ENCODE measurements at places on chromosomes 3 and 15.
A peak's percentile ranks its signal among the peaks of the same experiment; 100 is the strongest.

- no peak for DNase-seq
Measured at GRCh38 chr3:55090746-55091145, 162.9 kb upstream of the LRTM1 start.

DNA sequence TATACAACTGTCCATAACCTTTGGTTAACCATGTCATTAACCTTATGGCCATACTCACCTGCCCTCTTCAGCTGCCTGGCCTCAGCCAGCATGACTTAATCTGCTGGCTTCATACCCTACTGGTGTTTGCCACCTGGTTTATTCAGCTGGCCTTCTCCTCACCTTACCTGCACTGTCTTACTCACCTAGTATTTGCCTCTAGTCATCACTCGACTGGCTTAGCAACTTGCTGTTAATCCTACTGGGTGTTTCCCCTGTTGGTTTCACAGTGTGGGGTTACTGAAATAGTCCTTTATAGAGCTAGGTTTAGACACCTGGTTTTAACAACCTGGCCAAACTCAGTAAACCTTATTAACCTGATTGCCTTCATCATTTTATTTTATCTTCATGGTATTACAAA is 96.4 kb downstream of the IL12A start:
- DNase-seq: no peak

DNA sequence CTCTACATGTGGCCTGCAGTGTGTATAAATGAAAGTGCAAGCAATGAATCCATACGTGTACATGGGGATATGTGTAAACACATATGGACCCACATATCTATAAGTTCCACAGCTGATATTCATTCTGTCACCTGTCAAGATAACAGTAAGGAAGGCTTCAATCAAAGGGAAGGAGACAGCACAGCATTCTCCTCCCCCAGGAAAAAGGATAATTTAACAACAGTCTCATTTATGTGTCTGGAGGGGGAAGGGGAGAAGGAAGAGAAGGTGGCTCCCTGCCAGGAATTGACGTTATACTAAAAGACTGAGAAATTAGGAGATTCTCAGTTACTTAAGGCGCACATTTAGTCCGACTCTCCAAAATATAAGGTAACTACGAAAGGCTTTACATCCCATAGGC is 345.9 kb downstream of the FOXP1 start:
- no peak for DNase-seq

GRCh38 chr15:94912760-94913159 is 681.4 kb downstream of the MCTP2 start:
- DNase-seq: no peak

- no peak for DNase-seq
Measured at GRCh38 chr3:47056705-47057104, 77.2 kb downstream of the NBEAL2 start.

GRCh38 chr3:4888913-4889846 is 90.1 kb upstream of the BHLHE40 start:
- DNase-seq: peak; percentile 67

DNA sequence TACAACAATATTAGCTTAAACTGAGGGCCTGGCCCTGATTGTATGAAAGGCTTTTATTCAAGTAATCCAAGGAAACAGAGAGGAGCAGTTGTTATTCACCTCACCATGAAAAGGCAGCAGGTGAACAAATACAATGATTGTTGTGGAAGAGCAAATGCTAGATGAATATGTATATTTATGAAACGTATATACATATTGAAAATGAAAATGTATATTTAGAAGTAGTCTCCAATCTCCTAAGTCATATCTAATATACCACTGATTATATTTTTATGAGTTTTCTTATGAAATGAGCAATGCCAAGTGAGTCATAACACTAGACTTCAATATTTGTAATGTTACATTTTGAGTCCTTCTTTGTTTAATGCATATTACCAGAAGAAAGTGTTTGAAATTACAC is 116.2 kb upstream of the KCNMB2 start:
- no peak for DNase-seq

DNA sequence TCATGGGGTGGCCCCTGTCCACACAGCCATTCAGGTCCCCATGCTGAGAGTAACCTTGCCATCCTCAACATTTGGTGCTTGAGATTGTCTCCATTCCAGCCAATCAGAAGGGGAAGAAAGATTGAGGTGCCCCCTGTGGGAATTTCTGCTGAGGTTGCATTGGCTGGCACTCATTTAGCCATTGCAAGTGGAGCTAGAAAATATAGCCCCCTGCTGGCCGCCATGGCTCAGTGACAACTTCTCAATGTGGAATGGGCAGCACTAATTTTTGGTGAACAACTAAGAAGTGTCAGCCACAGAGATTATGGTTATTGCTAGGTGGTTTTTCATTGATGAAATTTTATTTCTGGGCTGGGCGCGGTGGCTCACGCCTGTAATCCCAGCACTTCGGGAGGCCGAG is 22.0 kb downstream of the COL6A6 start:
- peak; percentile 47 for DNase-seq

- DNase-seq: no peak
Measured at GRCh38 chr3:40869939-40870338, 329.4 kb upstream of the CTNNB1 start.

- no peak for DNase-seq
Measured at GRCh38 chr15:45521596-45522327, 793 bp downstream of the SLC30A4 start.

- DNase-seq: no peak
Measured at GRCh38 chr3:42228796-42229195, 37.2 kb downstream of the CCK start.

DNA sequence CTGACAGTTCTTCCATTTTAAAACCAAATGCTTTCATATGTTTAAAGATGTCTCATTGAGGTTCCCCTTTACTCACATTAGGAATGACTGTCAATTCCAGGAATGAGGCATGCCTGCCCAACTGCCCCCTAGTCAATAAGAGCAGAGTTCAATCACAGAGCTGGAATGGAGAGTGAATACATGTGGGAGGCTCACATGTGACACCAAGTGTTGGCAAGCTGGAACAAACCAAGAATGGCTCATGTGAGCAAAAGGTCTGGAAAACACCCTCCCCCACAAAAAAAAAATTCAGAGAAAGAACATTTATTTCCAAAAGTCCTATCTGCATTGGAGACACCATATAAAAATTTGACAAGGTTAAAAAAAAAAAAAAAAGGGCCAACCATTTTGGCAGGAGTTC is 3.7 kb downstream of the PBRM1 start:
- peak; percentile 75 for DNase-seq

DNA sequence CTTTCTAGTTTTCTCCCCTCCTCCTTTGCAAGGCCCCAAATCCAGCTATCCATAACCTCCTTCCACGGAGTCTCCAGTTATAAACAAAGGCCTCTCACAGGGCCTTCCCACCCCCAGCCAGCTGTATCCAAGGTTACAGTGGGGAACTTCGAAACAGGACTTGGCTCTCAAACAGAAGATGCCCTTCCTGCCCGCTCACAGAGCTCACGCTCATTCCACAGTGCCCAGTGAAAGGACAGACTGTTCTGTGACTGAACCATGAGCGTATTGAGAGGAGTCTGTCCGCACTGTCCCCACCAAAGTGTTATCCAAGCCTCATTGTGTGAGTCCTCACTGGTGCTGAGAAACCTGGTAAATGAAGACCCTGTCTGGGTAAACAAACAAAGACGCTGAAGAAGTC is 35.4 kb downstream of the ARHGAP31 start:
- no peak for DNase-seq

DNA sequence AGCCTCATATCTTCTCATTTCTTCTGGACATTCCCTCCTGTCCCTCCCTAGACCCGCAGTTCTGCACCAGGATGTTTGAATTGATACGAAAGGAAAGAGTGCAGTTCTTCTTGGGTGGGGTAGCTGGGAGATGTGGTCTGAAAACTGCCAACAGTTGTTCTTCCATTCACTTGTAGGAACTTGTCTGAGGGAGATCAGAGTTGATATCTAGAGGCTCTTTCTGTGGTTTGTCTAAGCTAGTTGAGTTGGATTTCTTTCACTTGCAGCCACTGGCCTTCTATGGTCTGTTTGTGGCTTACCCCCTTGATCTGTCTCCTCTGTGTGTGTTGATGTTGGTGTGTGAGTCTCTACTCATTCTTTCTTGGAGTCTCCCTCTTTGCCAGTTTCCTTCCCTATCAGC is 42.5 kb upstream of the PIK3CB start:
- DNase-seq: no peak

- no peak for DNase-seq
Measured at GRCh38 chr15:80816936-80817335, 37.8 kb downstream of the CEMIP start.

DNA sequence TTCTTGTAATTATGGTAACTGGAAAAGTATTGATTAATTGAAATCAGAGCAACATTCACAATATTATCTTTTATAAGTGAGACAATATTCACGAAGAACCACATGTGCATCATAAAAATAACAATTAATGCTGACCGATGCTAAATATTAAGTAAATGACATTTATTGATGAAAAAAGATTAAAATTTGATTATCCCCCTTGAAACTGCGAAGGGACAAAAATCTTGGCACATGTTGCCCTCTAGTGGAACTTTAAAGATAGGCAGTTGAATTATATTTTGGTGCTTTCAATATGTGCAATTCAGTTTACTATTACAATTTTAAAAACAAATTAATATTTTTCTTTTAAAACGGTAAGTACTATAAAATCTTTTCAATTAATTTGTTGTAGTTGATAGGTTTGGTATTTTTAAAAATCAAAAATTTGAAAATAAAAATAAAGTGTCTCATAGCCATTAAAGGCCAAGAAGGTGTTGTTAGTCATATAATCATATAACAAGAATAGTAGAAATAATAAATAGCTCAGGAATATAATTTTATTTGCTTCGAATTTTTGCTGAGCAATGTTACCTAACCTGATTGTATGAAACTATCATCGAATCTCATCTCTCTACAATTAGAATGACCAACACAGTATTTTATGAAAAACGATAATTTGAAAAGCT is 270.2 kb downstream of the ROBO1 start:
- DNase-seq: no peak

GRCh38 chr3:2921903-2922302 is 188.3 kb downstream of the IL5RA start:
- DNase-seq: no peak

DNA sequence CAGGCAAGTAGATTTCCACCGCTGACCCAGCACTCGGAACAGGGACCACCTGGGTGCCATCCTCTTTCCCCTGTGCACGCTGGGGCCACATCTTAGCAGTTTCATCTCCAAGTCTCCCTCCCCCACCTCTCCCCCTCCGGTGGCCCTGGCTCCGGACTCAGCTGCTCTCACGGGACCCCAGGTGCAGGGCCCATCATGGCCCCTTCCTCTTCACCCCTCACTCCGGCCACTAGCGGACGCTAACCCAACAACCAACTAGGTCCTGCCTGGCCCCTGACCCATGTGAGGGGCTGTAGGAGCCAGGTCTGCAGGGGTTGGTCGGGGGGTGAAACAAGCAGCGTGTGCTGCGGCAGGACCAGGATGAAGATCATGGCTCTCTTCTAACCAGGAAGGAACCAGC is 31.3 kb upstream of the IQSEC1 start:
- DNase-seq: no peak

DNA sequence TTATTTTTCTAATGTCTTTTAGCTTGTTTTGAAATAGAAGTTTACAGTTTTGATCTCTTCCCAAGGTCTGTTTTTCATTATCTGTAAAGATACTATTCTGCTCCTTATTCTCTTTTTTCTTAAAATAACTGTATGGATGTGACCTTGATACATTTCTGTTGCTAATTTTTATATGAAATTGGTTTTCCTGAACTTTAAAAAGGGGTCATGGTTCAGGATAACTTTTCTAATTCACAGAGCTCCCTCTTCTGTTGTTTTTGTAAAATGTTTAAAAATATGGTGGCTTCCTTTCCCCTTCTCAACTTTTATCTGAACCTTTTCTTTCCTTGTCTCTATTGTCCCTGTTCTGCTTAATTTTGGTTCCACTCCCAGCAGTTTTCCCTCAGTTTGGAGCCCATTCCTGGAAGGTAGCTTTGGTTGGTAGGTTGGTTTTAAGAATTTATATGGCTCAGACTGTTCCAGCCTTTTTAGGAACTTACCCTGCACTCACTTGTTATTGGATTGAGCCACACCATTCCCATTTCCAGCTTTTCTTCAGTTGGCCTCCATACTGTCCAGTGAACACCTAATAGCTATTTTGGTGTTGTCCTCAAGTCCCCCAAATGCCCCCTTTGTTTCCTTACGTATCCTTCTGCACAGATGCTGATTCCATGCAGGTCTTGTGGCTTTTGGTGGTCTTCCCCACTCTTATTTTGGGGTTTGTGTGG is 70.3 kb downstream of the SLMAP start:
- no peak for DNase-seq

- no peak for DNase-seq
Measured at GRCh38 chr15:79981831-79982455, 10.9 kb upstream of the BCL2A1 start.

- no peak for DNase-seq
Measured at GRCh38 chr3:105459566-105460290, 93.0 kb downstream of the ALCAM start.

DNA sequence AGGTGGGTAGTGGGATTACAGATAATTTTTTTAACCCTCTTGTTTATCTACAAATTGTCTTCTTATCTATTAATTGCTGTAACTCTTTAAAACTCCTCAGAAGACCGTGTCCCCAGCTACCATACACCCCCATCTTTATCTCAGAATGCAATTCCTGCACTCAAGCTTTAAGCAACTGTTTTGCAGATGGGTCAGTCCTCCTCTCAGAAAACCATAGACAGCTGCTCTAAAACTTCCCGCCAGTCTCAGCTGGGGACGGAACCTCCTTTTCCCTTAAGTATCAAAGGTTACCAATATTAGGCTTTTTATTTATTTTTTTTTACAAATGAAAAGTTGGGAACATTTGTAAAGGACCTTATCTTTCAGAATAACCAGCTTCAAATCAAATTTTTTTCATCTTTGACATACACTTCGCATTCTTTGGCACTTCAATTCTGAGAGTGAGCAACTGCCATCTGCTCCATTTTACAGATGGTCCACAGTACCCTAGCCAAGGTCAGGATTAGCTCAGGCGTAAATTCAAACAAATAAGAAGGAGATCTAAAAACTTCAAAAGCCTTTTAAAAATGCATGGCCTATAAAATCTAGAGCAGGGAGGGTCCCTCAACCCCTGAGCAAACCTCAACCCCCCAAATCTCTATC is 1.3 kb downstream of the GATM start:
- DNase-seq: no peak

- DNase-seq: no peak
Measured at GRCh38 chr3:127787071-127787490, 35.2 kb downstream of the MGLL start.

DNA sequence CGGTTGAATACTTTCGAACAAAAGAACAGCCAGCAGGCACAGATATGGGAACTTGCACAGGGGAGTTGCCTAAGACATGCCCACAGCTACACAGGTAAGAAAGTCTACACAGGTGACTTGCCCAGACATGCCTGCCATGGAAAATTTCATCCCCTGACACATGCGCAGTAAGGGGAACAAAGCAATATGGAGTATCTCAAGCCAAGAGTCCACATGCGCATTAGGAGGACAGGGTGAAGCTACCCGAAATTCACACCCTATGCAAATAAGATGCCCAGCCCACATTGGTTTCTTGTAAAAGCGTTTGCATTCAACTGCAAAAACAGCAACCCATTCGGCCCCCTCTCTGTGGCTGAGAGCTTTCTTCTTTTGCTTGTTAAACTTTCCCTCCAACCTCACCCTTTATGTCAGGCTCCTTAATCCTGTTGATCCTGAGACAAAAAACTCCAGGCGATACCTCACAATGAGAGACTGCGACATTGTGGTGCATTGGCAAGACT is 49.3 kb upstream of the TRPM1 start:
- no peak for DNase-seq
